ENCODE measurements at places on chromosomes 6 and 20.

- no peak for DNase-seq
Measured at GRCh38 chr6:100342830-100343229, 121.9 kb downstream of the SIM1 start.

- DNase-seq: no peak
Measured at GRCh38 chr20:47350691-47351545, 5.6 kb downstream of the ZMYND8 start.

DNA sequence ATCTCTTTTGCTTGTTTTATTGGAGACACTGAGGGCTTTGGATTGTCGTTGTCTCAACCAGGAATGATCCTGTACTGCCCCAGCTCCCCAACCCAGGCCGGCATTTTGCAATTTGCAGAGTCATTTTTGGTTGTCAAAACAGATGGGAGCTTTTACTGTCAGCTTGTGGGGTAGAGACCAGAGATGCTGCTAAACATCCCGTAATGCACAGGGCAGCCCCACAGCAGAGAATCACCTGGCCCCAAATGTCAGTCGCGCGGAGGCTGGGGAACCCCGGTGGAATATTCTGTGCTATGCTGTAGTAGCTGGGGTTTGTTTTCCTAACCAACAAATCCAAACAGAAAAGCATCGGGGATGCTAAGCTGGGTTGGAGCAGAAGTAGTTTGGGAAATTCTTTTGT lies 99.7 kb downstream of the TSHZ2 start:
- DNase-seq: no peak

DNA sequence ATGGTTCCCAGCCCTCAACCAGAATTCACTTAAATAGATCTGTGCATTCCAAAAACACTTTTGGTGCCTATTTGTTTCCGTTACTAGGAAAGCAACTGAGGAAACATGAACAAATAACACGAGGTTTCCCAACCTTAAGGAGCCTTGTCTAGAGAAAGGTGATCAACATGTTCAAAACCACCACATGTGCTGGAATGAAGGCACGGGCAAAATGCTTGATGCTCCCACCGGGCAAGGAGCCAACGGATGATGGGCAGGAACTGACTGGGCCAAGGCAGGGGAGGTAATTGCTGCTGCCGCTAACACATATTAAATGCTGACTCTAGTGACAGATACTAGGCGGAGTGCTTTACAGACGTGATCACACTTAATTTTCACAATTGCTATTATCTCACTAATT lies 2.5 kb downstream of the MYLK4 start:
- no peak for DNase-seq

- no peak for DNase-seq
Measured at GRCh38 chr20:61762167-61762710, 303.4 kb downstream of the TAF4 start.

DNA sequence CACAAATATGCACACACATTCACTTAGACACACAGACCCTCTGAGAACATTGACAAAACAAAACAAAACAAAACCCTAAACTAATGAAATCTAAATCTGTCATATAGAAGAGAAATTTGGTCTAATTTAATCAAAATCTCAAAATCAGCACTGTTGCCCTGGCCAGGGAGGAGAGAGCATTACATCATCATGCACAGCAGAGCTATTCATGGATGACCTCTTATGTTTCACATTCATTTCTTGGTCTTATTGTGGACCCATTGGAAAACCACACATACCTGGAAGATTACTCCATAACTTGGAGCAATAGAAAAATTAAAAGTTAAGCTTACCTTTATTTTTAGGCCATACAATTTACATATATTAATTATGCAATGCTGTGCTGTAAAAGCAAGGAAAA lies 1223.6 kb upstream of the GJE1 start:
- no peak for DNase-seq

DNA sequence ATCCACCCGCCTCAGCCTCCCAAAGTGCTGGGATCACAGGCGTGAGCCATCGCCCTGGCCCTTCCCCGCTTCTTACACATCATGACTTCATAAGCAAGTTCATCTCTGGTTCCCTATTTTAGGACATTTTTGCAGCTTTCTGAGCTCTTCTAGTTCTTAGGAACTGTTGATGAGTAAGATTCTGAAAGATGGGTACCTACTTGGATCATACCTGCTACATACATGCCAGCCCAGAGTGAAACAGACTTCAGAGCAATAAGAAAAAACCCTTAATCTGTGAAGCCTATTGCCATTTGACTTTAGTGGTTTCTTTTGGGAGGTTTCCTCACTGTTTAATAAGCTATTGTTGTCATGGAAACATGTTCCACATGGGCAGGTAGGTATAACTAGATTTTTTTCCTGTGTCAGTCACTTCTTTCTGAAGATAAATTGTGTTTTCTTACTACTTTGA lies 27.9 kb upstream of the TMEM217 start:
- DNase-seq: no peak

GRCh38 chr20:2839732-2840137 lies 720 bp downstream of the PCED1A start:
- DNase-seq: no peak

GRCh38 chr20:35657271-35657670 lies 7.4 kb downstream of the CPNE1 start:
- DNase-seq: no peak

GRCh38 chr6:6885521-6886170 lies 222.1 kb upstream of the RREB1 start:
- peak; percentile 41 for DNase-seq

DNA sequence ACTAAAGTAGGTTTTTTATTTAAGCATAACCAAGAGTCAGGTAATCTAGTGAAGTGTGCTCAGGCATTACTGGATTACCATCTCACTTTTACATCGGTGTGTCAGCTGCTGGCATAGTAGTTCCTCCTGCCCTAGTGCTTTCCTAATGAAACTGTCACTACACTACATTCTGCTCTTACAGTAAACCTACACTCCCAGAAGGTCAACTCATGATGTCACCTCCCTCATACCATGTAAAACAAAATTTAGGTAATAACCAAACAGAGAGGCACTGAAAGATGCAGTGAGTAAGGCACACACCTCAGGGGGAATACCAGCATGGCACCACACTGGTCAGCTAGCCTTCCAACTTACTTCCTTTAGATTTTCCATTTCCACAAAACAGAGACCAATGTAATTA lies 23.3 kb downstream of the HUS1B start:
- DNase-seq: no peak

GRCh38 chr20:46939031-46939965 lies 44.7 kb downstream of the EYA2 start:
- DNase-seq: no peak

DNA sequence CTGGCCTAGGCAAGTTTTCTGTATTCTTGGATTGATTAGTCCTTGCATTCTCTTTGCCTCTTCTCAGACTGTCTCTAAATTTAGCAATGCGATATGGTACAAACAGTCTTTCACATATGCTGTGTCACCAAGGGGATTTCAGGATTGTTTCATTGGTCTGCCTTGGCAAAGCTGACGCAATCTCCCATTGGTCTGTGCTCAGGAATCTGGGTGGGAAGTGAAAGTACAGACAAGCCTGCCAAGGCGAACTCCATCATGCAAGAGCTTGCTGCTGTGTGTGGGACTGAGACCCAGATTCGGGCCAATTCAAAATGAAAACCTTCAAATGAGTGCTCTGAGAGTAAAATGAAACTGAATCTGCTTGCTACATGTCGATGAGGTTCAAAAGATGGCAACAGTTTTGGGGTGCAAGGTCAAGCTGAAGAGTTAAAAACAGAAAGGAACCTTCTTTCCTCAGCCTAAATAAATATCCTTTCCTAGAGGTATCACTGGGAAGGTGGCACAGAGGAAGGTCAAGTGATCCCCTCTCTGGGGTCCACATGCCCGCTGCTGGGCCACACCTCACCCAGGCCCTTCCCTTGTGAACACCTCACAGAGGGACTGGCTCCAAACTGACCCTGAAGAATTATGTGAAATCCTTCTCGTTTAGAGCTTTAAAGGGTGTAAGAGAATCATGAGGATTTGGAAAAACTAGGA lies 198.8 kb upstream of the PREP start:
- DNase-seq: peak; percentile 14

- DNase-seq: peak; percentile 44
Measured at GRCh38 chr6:145960918-145961589, 3.1 kb downstream of the SHPRH start.

- no peak for DNase-seq
Measured at GRCh38 chr20:38205001-38205400, 39.9 kb upstream of the TGM2 start.

DNA sequence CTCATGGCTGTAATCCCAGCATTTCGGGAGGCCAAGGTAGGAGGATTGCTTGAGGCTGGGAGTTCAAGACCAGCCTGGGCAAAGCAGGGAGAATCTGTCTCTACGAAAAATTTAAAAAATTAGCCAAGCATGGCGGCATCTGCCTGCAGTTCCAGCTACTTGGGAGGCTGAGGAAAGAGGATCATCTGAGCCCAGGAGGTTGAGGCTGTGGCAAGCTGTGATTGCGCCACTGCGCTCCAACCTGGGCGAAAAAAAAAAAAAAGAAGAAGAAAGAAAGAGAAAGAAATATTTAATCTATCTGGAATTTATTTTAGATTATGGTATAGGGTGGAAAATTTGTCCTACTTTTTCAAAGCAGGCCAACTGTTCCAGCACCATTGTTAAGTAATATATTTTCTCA lies 32.2 kb upstream of the HIVEP1 start:
- no peak for DNase-seq

GRCh38 chr6:85063611-85064010 lies 299.2 kb upstream of the TBX18 start:
- DNase-seq: no peak

Measured in thyroid gland (tissue), 4 donors.